ENCODE measurements at places on chromosomes 5 and 9.

DNA sequence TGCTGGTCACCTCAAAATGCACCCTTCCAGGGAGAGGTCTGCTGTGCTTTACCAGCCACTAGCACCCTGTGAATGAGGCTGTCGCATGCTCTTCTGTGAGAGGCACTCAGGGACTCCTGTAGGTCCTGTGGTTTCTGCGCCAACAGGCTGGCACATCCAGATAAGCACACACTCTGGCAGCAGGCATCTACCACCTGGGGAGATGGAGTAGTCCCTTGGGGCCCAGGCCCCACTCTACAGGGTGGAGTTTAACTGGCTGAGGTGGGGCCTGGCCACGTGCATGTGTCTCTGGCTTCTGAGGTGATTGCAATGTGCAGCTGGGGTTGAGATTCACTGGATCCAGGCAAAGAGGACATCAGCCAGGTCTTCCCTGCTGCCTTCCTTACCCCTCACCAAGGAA, 32.3 kb downstream of the TMEM174 start:
- DNase-seq, result peak; percentile 92

- no peak for DNase-seq
These were observed 40.0 kb upstream of the IPPK start for GRCh38 chr9:92709954-92710353.

- DNase-seq, result no peak
These were observed 2.1 kb downstream of the BTNL9 start for GRCh38 chr5:181042036-181042713.

DNA sequence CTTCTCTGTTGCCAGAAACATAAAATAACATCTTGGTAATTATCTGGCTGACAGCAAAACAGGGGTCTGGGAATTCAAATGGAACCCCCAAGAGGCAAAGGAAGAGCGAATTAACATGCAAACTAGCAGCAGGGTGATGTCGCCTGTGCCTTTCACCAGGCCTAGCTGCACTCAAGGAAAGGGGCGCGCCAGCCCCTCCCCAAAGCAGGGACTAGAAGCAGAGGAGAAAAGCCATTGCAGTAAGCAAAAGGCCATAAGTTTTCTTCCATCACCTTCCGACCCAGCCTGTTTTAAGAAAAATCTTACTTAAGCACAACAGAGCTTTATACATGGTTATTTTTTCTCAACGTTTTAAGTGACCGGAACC, 539 bp downstream of the POC5 start:
- DNase-seq, result no peak

DNA sequence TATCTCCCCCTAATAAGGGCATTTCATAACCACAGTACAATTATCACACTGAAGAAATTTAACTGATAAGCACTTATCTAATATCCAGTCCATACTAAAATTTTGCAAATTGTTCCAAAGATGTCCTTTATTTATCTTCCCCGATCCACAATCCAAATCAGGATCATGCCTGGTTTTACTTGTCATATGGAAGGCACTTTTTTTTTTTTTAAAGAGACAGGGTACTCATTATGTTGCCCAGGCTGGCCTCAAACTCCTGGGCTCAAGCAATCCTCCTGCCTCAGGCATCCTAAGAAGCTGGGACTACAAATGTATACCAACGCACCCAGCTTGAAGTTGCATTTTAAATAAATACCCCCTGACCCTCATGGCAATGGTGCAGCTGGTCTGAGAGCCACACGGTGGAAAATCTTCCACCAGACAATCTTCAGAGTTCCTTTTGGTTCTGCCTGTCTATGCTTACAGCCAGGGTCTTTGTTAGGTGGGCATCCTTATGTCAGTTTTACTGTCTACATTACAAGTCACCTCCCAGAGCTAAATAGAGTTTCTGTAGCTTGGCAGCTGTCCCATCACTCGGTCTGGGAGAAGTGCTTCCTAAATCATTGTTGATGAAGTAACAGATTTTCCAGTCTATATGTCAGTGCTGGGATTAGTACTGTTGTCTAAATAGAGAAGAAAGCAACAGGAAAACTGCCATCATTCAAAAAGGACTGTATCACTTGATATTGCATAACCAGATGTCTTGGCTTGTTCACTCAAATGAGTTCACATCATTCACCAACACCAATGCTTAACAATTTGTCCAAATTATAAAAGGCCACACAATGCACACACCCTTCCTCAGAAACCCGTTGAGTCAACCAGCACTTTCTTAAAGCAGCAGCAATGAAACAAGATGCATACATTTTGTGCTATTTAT, 26.4 kb downstream of the PTPN3 start:
- DNase-seq, result no peak

- DNase-seq, result no peak
These were observed 11.8 kb upstream of the JAK2 start for GRCh38 chr9:4973246-4973645.

GRCh38 chr9:16180546-16180945, 627.7 kb downstream of the CCDC171 start:
- no peak for DNase-seq

- peak; percentile 84 for DNase-seq
These were observed 1.8 kb downstream of the AQP3 start for GRCh38 chr9:33445389-33446239.

GRCh38 chr5:75886706-75887105, 169.5 kb upstream of the POC5 start:
- no peak for DNase-seq
